ENCODE measurements at places on chromosomes 4 and X.

- no peak for DNase-seq
Measured at GRCh38 chrX:40272141-40272540, 174.4 kb upstream of the BCOR start.

GRCh38 chr4:57023104-57023503 is 44.4 kb downstream of the POLR2B start:
- DNase-seq, result no peak

DNA sequence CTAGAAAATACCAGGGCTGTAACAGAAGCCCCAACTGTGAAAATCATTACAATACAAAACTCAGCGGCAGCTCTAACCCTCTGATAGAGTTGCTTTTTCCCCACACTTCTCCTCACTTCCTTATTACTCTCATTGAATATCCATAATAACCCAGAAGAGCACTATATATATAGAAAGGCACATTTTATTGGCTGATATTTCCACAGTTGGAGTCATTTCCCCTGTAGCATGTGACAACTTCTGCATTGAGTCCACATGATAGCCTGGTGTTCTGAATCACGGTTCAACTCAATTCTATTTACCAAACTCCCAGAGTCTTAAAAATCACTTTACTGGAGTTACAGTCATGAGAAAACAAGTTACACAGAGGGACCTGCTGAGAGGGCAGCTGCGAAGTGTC is 46.6 kb upstream of the NWD2 start:
- DNase-seq, result no peak

DNA sequence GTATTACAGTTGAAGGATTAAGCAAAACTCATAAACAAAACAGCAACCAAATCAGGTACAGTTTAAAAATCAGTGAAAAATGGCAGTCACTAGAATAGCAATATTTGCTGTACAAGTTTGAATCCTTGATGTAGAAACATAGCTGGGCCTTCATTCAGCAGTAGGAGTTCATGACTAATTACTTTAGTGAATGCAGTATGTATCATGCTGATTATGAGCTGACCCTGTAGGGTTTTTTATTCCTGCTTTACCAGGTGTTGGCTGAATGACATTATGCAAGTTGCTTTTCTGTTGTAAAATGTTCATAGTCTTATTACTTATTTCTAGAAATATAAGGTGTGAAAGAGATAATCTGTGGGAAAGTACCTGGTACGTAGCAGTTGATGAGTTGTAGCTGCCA is 179.6 kb downstream of the CCSER1 start:
- DNase-seq, result no peak

- no peak for DNase-seq
Measured at GRCh38 chr4:163606896-163607691, 112.6 kb downstream of the TMA16 start.

- DNase-seq, result no peak
Measured at GRCh38 chr4:47855350-47855749, 17.5 kb upstream of the CORIN start.

- no peak for DNase-seq
Measured at GRCh38 chrX:36867143-36867542, 141.0 kb upstream of the FAM47C start.

- no peak for DNase-seq
Measured at GRCh38 chr4:151304755-151305154, 20.6 kb downstream of the SH3D19 start.

- DNase-seq, result no peak
Measured at GRCh38 chrX:77422891-77423648, 24.1 kb upstream of the FGF16 start.

- DNase-seq, result no peak
Measured at GRCh38 chr4:186132577-186133242, 28.2 kb downstream of the FAM149A start.

GRCh38 chrX:154051201-154051810 is 31.6 kb upstream of the IRAK1 start:
- DNase-seq, result peak; percentile 56

DNA sequence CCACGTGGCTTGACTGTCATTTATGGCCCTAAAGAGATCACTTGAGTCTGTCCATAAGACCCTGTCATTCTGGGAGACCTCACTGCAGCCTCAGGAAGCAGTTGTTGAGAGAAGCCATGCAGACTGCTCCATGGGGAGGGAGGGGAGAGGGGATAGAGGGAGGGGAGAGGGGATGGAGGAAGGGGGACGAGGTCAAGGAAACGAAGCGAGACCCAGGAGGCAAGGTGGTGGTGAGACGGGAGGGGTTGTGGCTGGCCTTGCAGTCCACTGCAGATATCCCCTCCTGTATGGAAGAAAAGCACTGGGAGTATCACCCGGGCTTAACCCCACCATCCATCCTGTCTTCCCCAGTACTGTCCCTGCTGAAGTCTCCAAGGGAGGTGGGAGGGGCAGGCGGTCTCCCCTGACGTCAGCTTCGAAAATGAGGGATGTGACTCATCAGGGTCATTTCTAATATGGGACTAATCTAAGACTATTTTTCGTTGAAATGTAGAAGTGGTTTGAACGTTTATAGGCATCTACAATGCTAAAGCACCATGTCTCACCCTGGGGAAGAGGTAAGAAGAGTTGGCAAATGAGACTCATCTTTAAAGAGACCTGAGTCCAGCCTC is 5.6 kb downstream of the TMEM255A start:
- DNase-seq, result no peak

DNA sequence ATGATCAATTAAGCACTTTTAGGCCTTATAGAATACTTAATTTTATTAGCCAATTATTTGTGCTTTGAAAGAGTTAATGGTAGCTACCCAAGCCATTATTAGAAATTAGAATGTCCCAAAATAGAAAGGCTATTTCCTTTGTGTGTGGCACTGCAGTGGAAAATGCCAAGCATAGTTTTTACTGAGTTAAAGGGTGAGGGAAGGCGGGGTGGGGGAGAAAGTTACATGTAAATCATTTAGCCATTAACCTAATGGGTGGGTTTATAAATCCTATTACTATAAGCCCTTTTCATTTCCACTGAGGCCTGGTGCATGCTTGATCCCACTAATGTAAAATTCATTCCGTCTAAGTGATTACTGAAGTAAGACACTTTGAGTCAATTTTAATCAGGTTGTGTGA is 105.8 kb downstream of the POLA1 start:
- DNase-seq, result no peak

DNA sequence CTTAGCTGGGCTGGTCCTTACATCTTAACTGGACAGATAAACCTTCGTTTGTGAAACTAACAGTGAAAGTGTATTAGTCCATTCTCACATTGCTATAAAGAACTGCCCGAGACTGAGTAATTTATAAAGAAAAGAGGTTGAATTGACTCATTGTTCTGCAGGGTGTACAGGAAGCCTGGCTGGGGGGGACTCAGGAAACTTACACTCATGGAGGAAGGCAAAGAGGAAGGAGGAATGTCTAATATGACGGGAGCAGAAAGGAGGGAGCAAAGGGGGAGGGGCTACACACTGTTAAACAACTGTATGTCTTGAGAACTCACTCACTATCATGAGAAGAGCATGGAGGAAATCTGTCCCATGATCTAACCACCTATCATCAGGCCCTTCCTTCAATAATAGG is 1566.5 kb upstream of the PCDH7 start:
- DNase-seq, result no peak

DNA sequence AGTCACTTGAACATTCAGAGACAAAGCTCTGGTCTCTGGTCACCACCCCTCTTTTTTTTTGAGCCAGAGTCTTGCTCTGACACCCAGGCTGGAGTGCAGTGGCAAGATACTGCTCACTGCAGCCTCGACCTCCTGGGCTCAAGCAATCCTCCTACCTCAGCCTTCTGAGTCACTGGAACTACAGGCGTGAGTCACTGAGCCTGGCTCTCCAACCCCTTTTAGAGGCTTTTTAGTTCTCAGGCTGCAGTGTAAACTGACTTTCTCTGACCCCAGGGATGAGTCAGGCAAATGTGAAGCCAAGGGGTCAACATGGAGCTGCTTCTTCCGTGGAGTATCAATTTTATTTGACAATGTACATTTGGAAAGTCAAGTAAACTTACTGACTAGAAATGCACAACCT is 229.2 kb downstream of the PTTG2 start:
- no peak for DNase-seq

DNA sequence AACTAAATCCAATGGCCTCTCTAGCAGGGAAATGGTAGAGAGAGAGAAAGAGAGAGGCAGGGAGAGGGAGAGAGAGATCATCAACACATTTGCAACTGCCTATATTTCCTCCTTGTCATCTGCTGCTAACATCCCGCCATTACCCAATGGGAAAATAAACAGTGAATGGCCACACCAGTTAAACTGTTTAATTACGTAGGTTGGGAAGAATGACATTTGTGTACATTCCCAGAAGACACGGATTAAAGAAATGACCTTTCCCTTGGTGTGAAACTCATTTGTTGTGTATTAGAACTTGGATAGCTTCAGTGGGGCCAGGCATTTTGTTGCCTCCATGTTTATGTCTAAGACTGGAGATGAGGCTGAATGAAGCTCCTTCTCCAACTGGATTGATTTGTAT is 95.8 kb upstream of the GPC4 start:
- DNase-seq, result no peak

DNA sequence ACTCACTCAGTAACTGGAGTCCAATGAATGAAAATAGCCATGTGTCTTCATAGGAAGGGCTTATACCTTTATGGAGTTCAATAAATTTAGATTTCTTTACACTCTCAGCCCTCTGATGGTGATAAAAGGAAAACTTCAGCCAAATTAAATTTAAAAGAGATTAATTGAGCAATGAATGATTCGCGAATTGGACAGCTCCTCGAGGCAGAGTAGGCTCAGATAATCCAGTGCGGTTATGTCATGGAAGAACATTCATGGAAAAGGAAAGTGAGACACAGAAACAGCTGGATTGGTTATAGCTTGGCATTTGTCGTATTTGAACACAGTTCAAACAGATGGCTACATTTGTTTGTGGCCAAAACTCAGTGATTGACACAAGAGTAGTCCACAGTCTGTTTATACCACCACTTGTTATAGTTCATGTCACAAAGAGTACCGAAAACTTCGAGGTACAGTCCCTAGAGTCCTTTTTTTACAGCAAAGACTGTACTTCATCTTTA is 54.6 kb upstream of the TACR3 start:
- no peak for DNase-seq

DNA sequence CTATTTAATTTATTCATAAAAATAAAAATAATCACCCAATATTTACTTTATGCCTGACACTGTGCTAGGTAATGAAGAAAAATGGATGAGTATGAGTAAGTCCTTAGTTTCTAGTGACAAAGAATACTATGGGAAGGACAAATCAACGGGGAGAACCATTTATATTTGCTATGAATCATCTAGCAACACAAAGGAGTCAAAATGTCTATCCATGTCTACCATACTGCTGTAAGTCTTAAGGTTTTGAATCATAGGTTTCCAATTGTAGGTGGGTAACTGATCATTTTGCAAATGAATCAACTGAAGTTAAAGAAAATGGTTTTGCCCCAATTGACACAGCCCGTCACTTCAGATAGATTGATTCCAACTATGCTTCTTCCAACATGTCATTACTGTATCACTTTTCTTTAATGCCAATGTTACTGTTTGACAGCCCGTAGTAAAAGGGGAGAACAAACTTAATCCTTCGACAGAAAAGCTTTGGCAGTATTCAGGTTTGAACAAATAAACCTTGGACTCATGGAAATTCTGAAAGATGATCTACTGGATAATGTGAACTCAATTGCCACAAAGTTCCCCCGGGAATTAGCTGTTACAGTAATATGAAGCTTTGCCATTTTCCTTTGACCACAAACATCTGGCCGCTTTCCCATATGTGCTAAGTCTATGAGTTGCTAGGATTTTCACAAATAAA is 3.2 kb downstream of the TDO2 start:
- DNase-seq, result no peak

DNA sequence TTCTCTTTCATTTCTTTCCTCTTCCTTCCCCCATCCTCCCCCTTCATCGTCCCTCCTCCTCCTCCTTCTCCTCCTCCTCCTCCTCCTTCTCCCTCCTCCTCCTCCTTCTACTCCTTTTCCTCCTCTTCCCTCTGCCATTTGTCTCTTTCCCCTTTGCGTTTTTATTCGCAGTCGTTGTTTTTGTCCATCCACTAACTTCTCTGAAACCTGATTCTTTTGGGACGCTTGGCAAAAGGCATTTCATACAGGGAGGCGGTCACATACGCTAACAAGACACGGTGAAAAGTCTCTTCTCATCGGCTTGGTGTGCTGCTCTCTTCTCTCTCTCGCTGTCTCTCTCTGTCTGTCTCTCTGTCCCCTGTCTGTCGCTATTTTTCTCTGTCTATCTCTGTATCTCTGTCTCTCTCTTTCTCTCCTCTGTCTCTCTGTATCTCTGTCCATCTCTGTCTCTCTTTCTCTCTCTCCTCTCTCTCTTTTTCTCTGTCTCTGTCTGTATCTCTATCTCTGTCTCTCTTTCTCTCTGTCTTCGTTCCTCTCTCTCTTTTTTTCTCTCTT is 5.4 kb upstream of the SHOX start:
- no peak for DNase-seq

DNA sequence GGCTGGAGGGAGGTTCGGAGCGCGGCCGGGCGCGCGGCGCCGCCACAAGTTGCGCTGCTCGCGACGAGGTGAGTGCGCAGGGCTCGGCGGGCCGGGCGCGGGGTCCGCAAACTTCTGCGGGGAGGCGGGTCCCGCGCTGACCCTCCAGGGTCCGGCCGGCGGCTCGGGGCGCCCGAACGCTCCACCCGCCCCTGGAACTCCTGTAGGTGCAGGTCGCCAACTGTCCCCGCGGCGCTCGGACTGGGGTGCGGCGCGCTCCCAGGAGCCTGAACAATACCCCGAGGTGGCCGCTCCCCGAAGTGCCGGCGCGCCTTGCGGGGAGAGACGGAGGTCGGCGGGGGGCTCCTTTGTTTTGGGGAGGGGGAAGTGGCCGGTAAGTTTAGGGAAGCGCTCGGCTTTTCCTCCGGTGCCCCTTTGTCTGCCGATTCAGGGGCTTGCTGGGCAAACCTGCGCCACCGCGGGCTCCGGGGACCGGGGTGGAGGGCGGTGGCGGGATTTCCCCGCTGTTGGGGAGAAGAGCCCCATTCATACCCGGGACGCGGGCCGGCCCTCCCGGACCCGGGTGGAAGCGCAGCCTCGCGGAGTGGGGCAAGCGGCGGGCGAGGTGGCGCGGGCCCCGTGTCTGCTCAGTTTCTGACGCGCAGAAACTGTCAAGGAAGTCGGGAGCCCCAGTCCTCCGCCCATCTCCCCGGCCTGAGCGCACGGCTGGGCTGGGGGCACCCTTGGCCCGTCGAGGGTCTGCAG is 694 bp downstream of the TBL1X start:
- no peak for DNase-seq

DNA sequence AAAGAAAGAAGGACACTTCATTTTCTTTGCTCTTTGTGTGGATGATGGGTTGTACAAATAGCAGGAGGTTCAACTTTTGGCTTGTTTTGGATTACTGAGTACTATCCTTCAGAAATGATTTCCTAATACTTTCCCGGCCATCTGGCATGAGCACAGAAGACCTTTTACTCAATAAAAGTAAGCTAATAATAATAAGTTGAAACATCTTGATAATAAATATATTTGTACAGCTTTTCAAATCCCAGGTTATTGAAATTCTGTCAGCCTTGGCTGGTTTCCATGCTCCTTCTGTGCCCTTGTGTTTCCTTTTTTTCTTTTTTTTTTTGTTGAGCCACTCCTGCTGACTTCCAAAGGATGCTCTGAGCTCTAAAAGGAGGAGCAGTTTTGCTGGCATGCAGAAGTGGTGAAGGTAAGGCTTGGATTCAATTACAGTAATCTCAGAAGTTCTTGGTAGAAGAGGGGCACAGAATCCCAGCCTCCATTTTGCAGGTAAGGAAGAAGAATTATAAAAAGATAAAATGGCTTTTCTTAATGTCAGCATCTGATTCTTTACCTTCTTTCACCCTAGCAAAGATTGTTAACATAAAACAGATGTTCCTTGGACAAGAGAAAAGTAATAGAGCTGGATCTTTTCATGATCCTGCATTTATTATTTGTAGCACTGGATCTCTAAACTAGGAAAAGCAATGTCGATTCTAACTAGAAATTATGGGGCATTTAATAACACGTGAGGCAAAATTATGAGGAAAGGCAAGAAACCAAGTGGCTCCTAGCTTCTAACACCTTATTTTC is 31.9 kb downstream of the REPS2 start:
- no peak for DNase-seq
